Stimulated activated CD8-positive, alpha-beta memory T cell treated with anti-CD3 and anti-CD28 coated beads, Interleukin-7, amount 100 ng/mL, for 24 hours (primary cell): ENCODE measurements at places on chromosomes 11 and 22.

DNA sequence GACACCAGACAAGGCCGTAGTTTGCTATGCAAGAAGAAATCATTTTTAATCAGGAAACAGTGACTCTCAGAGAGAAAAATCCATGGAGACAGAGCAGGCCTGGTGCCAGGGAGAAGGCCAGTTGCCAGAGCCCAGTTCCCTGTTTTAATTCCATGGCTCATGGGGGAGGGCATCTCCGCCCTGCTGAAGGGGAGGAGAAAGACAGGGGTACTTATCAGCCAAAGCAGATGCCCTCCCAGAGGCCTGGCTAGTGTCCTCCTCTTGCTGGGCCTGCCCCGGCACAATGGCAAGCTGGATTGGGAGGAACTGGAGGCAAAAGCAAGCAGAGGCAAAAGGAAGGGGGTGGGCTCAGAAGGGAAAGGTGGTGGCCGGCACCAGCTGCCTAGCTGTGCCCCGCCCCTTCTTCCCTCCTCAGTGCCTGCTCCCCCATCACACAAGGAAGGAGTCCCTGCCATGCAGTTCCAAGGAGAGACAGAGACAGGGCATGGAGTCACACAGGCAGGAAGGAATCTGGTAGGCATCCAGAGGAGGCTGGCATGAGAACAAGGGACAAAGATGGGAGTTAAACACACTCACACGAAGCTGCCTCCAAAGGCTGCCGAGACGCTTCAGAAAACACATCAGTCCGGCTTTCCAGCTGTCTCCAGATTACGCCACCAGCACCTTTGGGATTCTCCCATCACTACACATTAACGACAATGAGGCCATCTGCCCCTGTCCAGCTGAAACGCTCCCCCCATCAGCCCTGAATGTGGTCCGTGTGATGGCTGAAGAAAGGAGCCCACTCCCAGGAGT lies 591.8 kb downstream of the BUD13 start:
- no peak for DNase-seq

DNA sequence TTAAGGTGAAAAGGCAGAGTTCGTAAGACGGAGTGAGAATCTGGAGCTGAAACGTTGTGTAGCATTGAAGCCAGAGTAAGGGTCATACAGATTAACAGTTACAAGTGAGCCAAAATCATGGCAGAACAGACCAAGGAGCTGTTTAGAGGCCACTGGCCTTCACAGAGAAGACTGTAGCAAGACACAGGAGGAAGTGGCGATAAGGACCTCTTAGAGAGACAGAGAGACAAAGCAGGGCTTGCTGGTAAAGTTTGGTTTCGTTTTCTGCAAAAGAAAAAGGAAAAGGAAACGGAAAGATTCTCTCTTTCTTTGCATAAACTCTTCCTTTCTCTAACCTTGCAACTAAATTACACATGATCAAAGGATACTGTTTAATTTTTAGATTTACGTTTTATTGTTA lies 83.0 kb downstream of the AASDHPPT start:
- no peak for DNase-seq

DNA sequence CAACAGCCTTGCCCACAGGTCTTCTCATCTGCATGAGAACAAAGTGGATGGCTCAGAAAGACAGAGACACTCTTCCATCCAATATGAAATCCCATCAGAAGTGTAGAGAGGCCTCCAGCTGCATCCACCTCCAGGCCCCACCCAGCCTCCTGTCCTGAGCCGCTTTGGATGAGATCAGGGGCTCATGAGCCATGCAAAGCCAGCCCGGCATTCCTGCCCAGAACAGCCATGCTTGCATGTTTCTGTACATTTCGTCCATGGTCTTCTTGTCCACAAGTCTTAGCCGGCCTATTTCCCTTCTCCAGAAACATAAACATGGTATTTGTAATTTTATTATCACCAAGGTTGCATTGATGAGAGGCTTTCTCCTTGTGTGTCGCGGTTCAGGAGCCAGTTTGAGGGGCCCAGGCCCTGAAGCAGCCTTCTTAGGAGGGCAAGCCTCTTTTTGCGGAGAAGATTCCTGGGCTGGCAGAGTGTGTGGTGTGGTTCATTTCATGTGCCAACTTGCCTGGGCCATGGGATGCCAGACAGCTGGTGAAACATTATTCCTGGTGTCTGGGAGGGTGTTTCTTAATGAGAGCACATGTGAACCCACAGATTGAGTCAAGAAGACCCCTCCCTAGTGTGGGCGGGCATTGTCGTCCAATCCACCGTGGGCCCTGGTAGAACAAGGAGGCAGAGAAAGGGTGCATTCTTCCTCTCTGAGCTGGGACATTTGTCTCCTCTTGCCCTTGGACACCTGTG lies 928.9 kb downstream of the TBC1D22A start:
- DNase-seq = no peak

GRCh38 chr11:81497202-81497804 lies 1236.4 kb downstream of the FAM181B start:
- DNase-seq = no peak
